ENCODE measurements at places on chromosomes 7 and 10. TPM values are rescaled to one million over a fixed set of nuclear protein-coding genes. Genes with fewer than 3 reads are reported as not detected.

AVL9 gene
- total RNA-seq, result 26.1 TPM

LOXL4 gene
- total RNA-seq, result 2.6 TPM

TUBAL3 gene
- total RNA-seq, result under 0.01 TPM

AKR1C2 gene
- 0.61 TPM for total RNA-seq

DGKI gene
- total RNA-seq, result 0.15 TPM

MKX gene
- total RNA-seq, result not detected

NUTM2A gene
- total RNA-seq, result 0.15 TPM

AKR1C4 gene
- total RNA-seq, result not detected

SPDYE6 gene
- total RNA-seq, result not detected

GPNMB gene
- 1.7 TPM for total RNA-seq

HMX2 gene
- not detected for total RNA-seq

SEC31B gene
- 2.0 TPM for total RNA-seq

NKX1-2 gene
- not detected for total RNA-seq

SFTPA1 gene
- total RNA-seq, result not detected

Measured in epithelial cell of umbilical artery (primary cell).